ENCODE measurements at places on chromosomes 16 and 17.

DNA sequence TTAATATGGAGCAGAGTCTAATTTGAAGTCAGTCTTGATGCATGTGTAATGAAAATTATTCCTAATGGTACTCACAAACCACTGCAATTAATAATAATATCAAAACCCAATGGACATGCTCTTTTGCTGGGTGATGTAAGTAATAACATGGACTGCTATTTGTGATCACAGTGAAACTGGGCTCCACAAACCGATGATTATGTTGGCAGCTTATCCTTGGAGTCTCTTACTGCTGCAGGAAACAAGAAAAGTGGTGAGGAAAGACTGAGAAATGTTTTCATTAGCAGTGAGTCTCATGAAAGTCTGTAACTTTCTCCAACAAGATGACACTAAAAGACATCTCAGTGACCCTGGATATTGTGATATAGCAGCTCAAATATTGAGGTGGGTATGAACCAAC is 45.2 kb downstream of the TMEM100 start:
- DNase-seq = no peak

DNA sequence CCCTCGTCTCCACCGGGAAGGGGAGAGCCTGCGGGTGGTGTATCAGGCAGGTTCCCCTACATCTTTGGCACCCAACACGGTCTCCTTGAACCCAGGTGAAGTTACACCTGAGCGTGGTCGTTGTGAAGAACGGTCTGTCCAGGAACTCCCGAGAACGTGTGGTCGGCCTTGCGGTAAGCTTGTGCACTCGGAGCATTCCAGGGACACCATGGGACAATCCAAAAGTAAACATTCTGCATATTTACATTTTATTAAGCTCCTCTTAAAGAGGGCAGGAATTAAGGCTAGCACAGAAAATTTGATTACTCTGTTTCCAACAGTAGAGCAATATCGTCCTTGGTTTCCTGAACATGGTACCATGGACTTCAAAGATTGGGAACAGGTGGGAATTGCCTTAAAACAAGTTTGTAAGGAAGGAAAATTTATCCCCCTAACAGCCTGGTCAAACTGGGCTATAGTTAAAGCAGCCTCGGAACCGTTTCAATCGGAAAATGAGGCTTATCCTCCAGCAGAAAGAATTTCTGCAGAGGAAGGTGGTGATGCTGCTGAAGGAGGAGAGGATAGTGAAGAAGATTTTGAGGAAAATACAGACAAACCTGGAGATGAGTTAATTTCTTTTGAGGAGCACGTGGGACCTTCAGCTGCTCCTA is 18.2 kb downstream of the ALOX15B start:
- DNase-seq = no peak

DNA sequence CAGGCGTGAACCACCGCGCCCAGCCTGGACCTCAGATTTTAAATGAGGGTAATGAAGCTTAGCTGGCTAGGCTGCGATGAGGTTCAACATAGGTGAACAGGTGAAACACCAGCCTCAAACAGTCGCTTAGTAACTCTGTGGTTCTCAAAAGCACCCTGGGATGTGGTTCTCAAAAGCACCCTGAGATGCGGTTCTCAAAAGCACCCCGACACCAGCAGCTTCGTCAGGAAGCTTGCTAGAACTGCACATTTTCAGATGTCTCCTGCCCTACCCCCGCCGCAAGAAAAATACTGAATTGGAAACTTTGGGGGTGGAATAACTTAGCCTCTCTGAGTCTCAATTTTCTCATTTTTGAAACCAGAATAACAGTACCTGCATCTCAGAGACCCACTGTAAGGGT is 86.7 kb upstream of the XYLT1 start:
- DNase-seq = no peak

- no peak for DNase-seq
These were observed 25.9 kb downstream of the FAM83G start for GRCh38 chr17:18978655-18979054.

DNA sequence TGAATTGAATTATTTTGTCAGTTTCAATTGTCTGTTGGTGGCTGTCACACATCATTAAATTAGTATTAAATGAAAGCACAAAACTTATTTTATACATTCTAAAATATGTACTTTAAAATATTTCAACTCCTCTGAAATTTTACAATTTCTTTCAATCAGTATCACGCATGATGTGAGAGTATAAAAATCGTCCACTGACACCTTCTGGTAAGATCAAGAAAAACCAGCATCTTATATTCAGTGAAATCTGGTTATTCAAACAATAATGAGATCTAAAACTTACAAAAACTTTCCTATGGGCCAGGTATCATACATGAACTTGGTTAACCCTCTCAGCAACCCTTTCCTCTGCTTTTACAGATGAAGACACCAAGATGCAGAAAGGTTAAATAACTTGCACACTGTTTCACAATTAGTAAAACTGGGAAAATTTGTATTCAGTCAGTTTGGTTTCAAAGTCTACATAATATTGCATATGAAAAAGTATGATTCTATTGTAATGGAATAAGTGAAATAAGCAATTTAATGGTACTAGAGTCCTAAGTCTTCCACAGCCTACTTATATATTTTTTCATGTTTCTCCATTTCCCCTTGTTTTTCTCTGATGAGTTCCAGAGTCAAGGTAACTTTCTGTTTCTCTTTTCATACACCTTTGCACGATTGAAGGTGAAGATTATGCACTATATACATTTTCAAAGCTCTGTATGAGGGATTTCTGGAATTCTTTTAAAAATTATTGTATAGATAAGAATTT is 58.7 kb downstream of the EFCAB5 start:
- no peak for DNase-seq

DNA sequence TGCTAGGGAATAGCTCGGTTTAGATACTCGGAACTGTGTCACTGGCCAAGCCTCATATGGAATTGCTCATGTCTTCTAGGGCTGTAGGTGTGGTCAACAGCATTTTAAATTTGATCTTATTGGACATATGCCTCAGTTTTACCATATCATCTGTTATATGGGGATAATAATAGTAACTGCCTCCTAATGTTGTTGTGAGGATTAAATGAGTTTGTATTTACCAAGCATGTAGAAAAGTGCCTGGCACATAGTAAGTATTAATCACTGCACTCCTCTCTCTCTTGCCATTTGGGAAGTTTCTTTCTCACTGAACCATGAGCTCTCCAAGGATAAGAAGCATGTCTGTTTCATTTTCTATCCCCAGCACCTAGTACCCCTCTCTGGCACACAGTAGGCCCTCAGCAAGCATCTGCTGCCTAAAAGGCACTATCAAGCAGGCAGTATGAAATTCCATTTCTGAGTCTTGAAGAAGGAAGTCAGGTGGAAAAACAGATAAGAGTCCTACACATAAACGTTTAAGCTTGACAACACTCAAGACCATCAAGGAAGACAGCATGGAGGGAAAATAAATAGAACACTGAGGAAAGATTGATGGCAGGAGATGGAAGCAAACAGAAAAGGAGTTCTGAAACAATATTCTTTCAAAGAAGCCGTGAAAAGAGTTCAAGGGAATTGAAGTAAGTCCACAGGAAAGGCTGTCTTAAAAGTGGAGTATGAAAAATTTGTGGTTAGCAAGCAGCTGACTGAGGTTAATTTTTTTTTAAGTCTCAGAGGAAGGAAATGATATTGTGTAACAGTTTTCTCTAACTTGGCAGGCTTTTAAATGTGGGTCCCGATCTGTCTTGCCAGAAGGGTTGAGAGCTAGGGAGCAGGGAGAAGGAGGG is 2.2 kb upstream of the ATP6V0A1 start:
- no peak for DNase-seq
